GM04504 (cell line): ENCODE measurements at places on chromosomes 13 and 19.

DNA sequence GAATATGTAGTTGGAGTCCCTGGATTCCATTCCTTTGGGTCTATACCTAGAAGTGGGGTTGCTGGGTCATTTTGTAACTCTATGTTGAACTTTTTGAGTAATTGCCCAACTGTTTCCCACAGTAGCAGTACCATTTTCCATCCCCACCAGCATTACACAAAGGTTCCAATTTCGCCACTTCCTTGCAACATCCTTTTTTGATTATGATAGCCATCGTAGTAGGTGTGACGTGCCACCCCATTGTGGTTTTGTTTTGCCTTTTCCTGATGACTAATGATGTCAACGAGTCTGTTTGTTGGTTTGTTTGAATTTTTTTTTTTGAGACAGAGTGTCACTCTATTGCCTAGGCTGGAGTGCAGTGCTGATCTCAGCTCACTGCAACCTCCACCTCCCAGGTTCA, 3.3 kb upstream of the PEX11G start:
- peak; percentile 34 for DNase-seq

- DNase-seq, result no peak
Observed at GRCh38 chr13:109762791-109763190, 23.6 kb downstream of the IRS2 start.

GRCh38 chr13:59425211-59425741, 738.5 kb downstream of the DIAPH3 start:
- no peak for DNase-seq

DNA sequence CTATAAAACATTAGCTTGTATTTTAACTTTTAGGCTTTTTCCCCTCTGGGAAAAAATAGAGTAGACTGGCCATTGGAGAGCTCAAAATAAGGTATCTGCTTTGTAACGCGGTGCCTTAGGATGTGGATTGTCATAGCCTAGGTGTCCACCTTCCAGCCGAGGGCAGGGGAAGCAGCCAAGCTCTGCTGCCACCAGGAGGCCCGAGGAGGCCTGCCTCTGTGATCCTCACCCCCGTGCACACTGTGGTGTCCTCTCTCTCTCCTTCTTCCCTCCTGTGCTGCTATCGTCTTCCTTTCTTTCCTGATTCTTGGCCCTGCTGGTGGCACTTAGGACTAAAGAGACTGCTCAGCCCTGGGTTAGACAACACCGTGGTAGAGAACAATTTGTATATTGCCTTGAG, 11.3 kb downstream of the HNRNPM start:
- no peak for DNase-seq

DNA sequence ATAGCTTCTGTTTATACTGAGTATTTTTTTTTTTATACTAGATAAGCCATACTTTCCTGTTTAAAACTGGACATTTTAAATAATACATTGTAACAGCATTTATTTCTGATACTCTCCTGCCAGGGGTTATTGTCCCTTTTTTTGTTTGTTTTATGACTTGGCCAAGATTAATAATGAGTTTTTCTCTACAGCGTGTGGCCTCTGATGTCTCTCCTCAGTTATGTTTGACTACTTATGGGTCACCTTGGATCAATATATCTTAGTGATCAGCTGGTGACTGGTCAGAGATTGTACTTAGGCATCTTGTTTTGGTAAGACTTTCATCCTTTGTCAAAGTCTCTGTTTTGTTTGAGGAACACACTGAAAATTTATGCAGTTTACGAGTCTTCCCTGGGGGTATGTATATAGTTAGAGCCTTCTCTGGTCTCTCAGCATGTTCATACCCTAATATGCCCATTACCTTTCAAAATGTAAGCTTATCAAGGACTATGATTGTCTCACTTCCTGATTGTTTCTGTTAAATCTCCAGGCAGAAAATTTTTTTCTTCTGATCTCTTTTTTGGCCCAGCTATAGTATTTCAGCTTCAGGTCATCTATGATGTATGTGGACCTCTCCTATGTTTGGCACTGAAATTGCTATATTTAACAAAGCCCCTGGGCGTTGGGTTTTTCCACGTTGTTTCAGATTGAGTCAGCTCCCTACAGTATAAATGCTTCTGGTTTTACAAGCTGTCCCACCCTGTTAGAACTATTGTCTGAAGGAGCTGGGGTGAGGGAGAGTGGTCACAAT, 87.9 kb downstream of the URI1 start:
- peak; percentile 20 for DNase-seq

- DNase-seq, result no peak
Observed at GRCh38 chr13:36829753-36830152, 10.7 kb downstream of the RFXAP start.

DNA sequence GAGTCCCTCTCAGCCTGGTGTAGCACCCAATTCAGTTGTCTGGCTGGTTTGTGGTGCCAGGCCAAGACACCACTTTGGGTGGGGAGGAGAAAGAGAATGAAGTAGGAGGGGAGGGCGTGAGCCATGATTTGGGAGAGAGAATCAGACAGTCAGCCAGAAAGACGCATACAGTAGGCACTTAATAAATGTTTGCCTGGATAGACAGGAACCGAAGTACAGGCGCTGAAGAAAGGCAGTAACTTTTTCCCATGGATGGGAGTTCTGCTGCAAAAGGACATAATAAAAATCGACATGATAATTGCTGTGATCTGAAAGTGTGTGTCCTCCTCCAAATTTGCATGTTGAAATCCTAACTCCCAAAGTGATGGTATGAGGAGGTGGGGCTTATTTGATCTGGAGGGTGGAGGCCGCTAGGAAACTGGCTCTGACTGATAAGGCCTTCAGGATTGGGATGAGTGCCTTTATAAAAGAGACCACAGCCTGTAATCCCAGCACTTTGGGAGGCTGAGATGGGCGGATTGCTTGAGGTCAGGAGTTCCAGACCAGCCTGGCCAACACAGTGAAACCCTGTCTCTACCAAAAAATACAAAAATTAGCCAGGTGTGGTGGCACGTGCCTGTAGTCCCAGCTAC, 38.4 kb upstream of the PDCD5 start:
- no peak for DNase-seq

DNA sequence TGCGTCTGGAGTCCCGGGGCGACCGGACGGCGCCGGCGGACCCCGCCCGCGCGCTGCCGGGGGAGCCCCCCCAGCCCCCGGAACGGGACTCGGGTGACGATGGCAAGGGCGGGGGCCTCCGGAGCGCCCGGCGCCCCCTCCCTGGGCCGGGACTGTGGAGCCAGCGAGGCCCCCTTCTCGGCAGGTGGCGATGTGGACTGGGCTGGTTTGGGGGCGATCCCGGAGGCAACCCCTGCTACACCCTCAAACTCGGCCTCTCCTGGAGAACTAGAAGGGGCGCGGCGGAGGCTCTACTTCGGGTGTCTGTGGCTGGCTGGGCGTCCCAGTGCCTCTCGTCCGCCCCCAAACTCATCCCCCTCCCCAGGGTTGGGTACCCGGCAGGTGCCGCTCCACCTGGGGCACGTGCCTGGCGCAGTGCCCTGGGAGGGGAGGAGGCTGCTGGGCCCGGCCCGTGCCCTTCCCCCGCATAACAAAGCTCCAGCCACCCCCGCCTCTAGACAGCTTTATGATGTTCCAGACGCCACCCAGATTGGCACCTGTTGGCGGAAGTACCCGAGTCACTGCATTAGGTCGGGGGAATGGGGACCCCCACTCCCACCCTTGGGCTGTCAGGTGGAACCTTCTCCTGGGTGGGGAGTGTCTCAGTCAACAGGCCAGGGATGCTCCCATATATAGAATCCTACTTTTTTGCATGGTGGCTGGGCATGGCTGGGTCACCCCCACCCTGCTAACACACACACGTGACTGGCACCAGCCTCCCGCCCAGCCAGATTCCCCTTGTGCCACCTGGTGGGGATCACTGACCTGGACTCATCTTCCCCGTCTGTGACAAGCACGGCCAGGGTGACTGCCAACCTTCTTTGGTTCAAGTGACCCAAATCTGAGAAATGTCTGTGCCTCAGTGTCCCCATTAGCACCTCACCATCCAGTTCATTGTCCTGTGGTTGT, 722 bp downstream of the PKN1 start:
- DNase-seq, result no peak

DNA sequence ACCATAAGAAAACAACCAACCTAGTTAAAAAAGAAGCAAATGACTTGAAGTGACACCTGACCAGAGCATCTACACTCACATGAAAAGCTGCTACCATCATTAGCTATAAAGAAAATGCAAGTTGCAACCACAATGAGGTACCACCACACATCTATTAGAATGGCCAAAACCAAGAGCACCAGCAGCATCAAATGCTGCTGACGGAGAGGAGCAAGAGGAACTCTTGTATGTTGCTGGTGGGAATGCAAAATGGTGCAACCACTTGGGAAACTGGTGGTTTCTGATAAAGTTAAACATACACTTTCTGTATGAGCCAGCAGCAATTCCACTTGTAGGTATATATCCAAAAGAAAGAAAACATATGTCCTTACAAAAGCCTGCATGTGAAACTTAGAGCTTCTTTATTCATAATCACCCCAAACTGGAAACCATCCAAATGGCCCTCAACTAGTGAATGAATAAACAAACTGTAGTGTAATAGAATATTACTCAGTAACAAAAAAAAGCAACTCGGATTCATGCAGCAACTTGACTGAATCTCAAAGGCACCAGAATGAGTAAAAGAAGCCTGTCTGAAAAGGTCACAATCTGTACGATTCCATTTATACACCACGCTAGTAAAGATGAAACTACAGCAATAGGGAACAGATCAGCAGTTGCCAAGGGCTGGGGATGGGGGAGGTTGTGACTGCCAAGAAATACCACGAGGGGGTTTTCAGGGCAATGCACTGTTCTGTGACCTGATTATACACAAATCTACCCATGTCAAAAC, 60.9 kb upstream of the RANBP3 start:
- no peak for DNase-seq

- DNase-seq, result no peak
Observed at GRCh38 chr19:32767951-32768679, 48.5 kb downstream of the TDRD12 start.

DNA sequence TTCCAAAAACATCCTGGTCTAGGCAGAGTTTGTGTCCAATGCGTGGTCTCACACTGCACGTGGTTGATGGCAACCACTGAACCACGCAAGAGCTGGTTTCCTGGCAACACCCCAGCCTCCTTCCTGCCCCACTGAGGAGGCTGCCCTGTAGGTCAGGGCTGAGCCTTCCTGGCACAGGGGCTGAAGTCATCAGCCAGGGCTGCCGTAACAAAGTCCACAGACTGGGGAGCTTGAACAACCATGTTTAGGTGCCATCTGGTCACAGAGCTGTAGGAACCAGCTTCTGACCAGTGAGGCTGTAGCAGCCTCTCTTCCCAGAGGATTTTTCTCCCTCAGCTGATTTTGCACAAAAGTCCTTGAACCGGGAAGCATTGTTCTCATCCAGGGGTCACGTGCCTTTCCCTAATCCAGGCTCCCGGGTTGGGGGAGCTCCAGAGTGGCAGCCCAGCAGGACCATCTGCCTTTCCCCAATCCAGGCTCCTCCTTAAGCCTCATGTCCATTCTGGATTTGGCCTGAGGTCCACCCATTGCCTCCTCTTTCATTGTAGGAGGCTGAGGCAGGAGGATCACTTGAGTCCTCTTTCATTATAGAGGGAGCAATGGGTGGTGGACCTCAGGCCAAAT, 53.9 kb downstream of the CHST8 start:
- DNase-seq, result no peak

GRCh38 chr19:56291867-56292266, 19.3 kb downstream of the EDDM13 start:
- DNase-seq, result no peak

DNA sequence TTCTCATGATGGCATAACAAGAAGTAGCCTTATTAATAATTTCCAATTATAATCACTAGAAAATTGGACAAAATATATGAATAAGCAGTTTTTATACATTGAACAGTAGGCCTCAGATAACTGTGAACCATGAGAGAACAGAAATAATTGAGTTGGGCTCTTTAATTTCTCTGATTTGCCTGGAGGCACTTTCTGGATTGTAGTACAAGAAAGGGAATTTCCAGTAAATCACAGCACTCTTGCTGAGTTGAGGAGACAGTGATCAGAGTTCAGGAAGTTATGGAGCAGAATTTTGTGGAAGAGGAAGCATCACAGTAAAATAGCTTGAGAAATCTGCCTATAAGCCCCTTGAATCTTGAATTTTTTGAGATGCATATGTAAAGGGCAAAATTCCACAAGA, 216.2 kb downstream of the MAB21L1 start:
- no peak for DNase-seq

- DNase-seq, result no peak
Observed at GRCh38 chr19:30873003-30873402, 476.2 kb downstream of the TSHZ3 start.

DNA sequence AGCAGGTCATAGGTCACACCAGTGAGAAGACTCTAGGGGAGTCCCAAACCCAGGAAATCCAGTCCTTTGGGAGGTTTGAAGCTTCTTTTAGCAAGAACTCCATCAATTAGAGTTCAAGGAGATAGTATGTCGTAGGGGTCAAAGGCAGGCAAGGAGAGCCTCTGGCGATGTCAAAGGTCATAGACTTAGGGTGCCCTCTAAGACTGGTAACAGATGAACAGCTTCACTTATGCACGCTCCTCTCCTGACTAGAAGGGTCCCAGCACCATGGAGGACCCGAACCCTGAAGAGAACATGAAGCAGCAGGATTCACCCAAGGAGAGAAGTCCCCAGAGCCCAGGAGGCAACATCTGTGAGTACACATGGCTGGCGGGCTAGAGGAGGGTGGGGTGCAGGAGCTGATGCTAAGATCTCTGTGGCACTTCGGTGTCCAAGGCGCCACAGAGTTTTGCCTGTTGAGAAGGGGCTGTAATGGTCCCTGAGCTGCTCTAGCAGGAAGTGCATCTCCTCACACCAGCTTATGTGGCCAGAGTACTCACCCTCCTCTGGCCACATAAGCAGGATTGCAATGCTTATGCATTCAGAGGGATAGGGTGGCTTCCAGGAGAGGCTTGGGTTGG, 557 bp downstream of the ZNF576 start:
- no peak for DNase-seq

DNA sequence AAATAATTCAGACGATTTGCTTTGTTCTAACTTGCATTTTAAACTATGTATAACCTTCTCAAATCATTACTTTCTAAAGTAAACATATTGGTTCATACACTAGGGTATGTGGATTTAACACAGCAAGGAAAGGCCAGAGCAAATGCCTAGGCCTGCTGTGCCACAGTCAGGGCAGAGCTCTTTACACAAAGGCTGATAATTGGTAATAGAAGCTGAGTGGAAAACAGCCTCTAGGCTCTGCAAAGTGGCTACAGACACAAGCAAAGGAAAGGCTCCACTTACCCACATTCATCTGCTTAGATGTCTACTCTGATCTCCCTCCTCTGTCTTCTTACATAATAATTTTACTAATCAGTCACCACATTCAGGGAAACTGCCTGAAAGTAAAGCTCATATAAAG, 382.9 kb downstream of the OLFM4 start:
- DNase-seq, result no peak

- DNase-seq, result no peak
Observed at GRCh38 chr13:104105418-104106355, 1039.5 kb upstream of the SLC10A2 start.

DNA sequence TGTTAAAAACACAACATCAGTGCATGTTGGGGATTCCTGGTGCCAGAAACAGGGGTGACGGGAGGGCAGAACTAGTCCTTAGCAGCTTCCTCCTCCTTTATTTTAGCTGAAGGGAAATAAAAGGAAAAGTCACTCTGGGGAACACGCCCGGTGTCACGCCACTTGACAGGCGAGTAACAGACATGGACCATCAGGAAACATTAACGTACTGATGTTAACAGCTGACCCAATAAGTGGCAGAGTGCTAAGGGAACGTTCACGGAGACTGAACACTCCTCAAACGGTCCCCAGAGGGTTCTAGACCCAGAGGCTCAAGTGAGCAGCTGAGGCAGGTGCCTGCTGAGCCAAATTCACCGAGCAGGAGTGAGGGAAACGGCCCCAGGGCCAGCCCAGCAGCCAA, 13.9 kb upstream of the EIF3G start:
- DNase-seq, result no peak

GRCh38 chr13:49086722-49087121, 111.0 kb downstream of the FNDC3A start:
- peak; percentile 37 for DNase-seq
